ENCODE measurements at places on chromosomes 3 and 15. TPM values are rescaled to one million over a fixed set of nuclear protein-coding genes. Genes with fewer than 3 reads are reported as not detected.

The RPL39L gene
- total RNA-seq = 32.5 TPM

The FBXL2 gene
- total RNA-seq = 15.6 TPM

The GRAMD1C gene
- total RNA-seq = 5.0 TPM

The PLCB2 gene
- 0.28 TPM for total RNA-seq

The SERPINI2 gene
- not detected for total RNA-seq

The KCNMB3 gene
- total RNA-seq = 0.72 TPM

The PEX5L gene
- under 0.01 TPM for total RNA-seq

The TGM4 gene
- under 0.01 TPM for total RNA-seq

The GOLGA6L10 gene
- under 0.01 TPM for total RNA-seq

The GABRA5 gene
- total RNA-seq = 8.3 TPM

The MYRIP gene
- total RNA-seq = not detected

The GABRR3 gene
- not detected for total RNA-seq

The ZNF662 gene
- total RNA-seq = 0.54 TPM

The SI gene
- not detected for total RNA-seq

The ALDH1A3 gene
- total RNA-seq = 5.0 TPM

The RYR3 gene
- 0.18 TPM for total RNA-seq

The PLSCR5 gene
- total RNA-seq = not detected

The WDR93 gene
- total RNA-seq = not detected

The SLC28A2 gene
- total RNA-seq = not detected

The GYG1 gene
- total RNA-seq = 90.3 TPM

The PLSCR4 gene
- 2.8 TPM for total RNA-seq

The XCR1 gene
- total RNA-seq = not detected

The HYAL1 gene
- total RNA-seq = 0.36 TPM

The ITPKA gene
- total RNA-seq = 1.4 TPM

The NPAP1 gene
- not detected for total RNA-seq

The MST1R gene
- total RNA-seq = not detected

The NMNAT3 gene
- total RNA-seq = 0.36 TPM

All from IMR-90 (cell line).